CD4-positive, alpha-beta T cell treated with Interleukin-1 beta for 1 hour (primary cell): ENCODE measurements at places on chromosomes 1 and 21.

- DNase-seq, result no peak
Observed at GRCh38 chr1:192936313-192937018, 122.7 kb downstream of the UCHL5 start.

DNA sequence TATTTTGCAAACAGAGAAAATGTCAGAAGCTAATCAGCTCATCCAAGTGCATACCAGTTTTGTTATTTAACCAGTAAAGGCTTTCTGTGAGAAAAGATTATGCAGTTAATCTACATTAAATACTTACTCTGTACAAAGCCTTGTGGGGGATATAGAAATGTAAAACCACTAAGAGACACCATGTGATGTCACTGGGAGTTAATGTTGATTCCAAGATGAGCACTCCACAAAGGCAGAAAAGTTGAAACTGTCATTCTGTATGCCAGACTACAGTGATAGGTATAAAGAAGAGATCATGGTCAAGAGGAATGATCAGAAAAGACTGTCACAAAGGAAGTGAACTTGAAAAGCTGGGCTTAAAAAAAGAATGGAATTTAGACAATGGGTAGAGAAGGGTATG, 100.3 kb upstream of the SGIP1 start:
- DNase-seq, result no peak

GRCh38 chr21:26804895-26805609, 40.2 kb downstream of the ADAMTS1 start:
- no peak for DNase-seq

GRCh38 chr1:98842241-98842640, 162.4 kb downstream of the PLPPR5 start:
- DNase-seq, result no peak

DNA sequence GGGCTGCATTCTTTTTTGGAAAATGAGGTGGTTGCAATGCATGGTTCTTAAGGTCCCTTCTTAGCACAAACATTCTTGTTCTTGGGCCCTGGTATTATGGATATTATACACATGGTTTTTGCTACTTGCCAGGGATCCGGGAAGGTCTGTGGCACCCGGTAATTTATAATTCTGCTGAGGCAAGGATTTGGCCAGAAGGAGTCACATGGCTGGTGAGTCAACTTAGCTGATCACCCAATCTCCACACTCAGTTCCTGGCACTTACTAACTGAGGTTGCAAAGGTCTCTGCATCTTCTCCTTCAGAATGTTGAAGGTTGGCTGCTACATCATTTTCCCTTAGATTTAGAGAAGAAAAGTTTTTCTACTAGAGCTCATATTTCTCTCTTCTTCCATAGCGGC, 112.5 kb downstream of the ROR1 start:
- no peak for DNase-seq

- DNase-seq, result no peak
Observed at GRCh38 chr1:218364028-218364710, 19.0 kb downstream of the TGFB2 start.

DNA sequence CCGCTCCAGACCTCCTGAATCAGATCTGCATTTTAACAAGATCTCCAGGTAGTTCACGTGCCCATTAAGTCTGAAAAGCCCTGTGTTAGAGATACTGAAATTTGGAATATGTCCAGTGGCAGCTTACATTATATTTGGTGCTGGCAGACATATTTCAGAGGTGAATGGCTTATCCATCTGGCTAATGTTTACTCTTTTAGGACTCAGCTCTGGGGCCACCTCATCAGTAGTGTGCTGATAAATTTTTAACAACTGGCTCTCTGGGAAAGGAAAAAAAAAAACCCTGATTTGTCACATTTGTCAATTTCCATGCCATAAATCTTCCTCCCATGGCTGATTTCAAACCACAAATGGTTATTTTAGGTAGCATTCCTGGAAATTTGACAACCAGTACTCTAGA, 25.3 kb upstream of the SYT6 start:
- no peak for DNase-seq

DNA sequence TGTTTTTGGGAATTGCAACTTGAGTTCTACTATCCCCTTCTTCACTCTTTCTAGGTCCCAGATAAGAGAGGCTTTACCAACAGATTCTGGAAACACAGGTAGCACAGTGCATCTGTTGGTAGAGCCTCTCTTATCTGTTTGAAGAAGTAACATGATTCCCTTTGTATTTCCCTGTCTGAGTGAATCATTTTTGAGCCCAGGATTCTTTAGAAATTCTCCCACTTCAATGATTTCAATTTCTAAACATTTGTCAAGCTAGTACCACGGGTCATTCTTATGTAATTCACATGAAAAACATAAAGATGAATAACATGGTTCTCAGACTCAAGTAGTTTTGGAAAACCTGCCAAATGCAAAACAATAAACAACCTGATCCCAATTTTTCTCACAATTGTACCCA, 72.0 kb upstream of the DUSP10 start:
- no peak for DNase-seq

GRCh38 chr1:27301582-27302199, 20.3 kb upstream of the TMEM222 start:
- DNase-seq, result no peak

- no peak for DNase-seq
Observed at GRCh38 chr1:117093091-117093534, 28.4 kb downstream of the TRIM45 start.

DNA sequence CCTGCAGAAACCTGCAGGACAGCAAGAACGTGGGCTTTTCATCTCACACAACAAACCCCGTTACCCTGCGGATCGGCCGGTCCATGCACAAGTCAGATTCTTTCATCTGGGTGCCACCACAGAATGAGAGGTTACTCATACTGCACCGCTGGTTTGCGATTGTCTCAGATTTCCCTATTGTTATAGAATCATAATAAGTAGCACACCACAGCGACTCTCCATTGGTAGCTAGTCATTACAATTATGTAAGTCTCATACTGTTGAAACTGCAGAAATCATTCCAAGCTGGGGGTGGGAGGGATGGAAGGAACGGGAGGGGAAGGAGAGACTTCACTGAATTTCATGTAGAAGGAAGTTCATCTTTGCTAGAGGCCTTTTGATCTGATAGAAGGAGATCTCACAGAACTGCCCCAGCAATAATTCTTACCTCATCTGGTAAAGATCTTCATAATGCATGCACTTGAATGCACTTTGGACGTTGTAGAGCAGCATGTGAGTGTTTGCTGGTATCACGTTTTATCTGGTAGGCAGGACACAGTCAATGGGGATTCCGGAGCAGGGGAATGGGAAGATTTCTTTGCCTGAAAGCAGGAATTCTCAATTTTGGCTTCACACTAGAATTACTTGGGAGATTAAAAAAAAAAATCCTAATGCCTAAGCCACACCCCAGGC, 221.1 kb downstream of the KIF26B start:
- no peak for DNase-seq

DNA sequence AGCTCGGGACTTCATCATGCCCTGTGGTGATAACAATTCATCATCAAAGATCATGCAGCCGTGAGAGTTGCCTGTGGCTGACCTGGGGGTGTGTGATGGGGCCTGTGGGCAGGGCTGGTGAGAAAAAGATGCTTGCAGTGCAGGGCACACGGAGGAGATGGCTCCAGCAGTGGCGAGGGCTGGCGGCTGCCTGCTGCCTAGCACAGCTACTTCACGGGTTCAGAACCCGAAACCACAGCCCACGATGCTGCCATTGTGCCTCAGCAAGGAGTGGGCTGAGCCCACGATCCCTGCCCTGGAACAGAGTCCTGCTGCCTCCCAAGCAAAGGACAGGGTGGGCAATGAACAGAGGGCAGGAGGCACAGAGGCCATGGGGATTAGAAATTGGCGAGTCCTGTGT, 631 bp upstream of the KRTAP10-9 start:
- DNase-seq, result peak; percentile 38

DNA sequence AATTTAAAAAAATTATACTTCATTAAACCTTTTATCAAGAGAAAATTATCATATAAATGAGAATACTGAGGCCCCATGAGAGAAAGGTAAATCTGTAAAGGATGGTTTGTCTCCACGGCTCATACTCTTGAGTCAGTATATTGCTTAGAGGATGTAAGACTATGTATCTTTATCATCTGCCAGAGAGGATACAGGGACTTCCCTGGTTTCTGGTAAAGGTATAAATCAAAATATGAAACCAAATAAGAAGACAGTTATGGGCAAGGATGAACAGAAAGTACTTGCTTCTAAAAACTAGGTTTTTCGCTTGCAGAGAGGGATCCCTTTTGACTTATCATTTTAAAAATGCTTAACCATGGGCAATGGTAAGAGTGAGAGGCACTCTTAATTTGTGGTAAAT, 112.4 kb downstream of the POU2F1 start:
- DNase-seq, result no peak
